T-helper 17 cell (primary cell): ENCODE measurements at places on chromosomes 5 and 9.

- DNase-seq = no peak
These were observed 12.2 kb upstream of the SPDL1 start for GRCh38 chr5:169571355-169571754.

- DNase-seq = peak; percentile 44
These were observed 790 bp downstream of the PHF19 start for GRCh38 chr9:120875954-120876841.

DNA sequence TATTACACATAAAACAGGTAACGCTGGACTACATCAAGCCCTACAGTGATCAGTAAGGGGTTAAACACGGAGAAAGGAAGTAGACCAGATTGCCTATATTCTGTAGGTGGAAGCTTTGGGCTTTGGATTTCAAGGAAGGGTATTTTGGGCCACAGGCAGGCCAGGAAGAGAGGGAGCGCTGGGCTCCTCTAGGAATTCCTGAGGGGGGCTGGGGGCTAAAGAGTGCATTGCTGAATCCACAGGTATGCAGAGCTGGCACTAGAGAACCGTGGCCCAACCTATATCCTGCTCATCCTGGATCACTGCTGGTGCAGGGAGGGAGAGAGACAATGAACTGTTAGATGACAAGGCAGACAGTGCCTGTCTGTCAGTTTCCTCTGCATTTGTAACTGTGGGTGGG lies 367.1 kb downstream of the CSNK1G3 start:
- no peak for DNase-seq

GRCh38 chr5:142856269-142856782 lies 86.1 kb downstream of the ARHGAP26 start:
- no peak for DNase-seq

DNA sequence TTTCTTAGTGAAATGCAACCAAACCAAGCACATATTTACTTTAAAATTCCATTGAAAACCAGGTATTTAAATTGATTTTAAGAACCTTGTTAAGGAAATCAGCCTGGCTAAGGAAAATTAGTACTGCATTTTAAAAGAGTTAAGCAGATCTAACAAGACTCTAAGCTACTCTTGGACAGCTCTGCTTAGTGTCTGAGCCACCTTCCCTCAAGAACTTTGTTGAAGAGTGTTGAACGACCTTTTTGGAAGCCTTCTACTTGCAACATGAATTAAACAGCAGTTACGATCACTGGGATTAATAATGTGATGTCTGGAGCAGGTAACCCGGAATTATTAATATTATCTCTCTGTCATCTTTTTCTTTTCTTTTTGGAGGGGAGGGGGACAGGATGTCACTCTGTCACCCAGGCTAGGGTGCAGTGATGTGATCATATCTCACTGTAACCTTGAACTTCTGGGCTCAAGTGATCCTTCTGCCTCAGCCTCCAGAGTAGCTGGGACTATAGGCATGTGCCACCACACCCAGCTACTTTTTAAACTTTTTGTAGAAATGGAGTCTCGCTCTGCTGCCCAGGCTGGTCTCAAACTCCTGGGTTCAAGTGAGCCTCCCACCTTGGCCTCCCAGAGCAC lies 74.7 kb downstream of the ANKRD55 start:
- DNase-seq = no peak

DNA sequence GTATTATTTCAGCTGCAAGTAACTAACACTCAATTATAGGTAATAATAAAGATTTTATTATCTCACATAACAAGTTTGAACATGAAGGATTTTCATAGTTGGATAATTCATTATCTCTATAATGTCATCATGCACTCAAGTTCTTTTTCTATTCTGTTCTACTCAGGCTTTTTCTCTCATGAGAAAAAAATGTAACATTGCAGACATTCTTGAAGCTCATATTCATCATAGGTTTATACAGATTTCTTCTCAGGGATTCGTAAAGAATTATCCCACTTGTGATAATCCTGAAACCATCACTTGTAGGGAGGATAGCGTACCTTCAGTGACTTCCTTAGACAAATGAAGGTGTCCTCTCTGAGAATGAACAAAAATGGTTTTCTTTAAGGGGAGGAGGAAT lies 150.3 kb downstream of the XRCC4 start:
- no peak for DNase-seq

- DNase-seq = no peak
These were observed 73.9 kb downstream of the RORB start for GRCh38 chr9:74570879-74571512.

GRCh38 chr9:95815961-95816360 lies 59.5 kb upstream of the ERCC6L2 start:
- DNase-seq = no peak
